ENCODE measurements at places on chromosomes 4 and X.

- DNase-seq: no peak
Observed at GRCh38 chrX:38860106-38861013, 59.1 kb downstream of the MID1IP1 start.

DNA sequence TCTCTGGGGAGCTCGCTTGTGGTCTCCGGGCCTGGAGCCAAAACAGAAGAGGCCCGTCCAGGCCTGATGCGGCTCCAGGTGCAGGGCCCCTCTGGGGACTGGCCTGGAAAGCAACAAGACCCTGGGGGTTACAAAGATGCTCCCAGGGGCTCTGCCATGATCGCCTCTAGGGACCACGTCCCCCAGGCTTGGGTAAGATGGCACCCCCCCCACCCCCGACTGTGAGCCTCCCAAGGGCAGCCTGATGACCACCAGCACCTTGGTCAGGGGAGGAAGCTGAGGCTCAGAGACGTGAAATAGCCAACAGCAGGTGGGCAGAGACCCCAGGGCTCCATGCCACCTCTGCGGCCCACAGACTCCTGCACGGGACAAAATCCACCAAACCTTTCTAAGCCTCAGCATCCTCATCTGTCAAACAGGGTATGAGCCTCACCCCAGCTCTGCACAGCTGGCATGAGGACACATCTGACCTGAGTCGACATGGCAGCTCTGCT, 25.4 kb downstream of the C4orf50 start:
- DNase-seq: no peak

DNA sequence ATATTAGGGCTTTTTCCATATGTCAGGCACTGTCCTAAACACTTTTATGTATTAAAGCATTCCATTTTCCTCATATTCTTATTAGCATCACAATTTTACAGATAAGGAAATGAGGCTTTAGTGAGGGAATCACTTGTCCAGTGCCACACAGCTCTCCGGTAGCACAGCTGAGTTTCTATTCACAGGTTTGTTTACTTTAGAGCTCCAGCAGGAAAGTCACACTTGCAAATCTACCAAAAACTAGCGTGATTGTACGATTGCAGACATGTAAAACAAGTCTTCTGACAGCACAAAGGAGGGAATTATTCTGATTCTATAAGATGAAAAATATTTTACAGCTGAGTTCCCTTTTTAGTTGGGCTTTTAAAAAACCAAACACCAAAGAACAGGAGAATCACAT, 472.1 kb downstream of the TMA16 start:
- no peak for DNase-seq

DNA sequence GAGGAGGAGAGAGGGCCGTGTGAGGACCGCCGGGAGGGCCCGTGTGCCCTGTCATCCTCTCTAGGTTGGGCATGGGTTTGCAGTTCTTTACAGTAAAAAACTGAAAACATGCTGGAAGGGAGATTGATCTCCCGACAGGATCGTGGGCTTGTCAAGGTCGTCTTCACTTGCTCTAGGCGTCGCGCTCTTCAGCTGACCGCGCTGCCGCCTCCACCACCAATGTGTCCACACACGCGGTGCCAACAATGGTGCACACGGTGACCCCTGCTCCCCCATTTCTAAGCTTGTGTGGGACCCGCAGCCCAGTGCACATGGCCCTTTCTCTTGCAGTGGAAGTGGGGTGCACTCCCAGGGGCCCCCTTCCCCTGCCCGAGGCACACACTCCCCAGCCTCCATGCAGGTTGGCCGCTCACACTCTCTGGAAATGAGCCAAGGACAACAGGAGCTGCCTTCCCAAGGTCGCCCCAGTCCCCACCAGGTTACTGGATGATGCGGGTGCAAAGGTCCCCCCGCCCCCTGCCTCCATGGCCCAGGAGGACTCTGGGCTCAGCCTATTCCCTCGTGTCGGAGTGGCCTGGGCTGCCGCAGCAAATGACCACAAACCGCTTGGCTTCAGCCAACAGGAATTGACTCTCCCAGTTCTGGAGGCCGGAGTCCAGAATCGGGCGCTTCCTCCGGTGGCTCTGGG, 1.7 kb upstream of the ZFP92 start:
- DNase-seq: no peak

DNA sequence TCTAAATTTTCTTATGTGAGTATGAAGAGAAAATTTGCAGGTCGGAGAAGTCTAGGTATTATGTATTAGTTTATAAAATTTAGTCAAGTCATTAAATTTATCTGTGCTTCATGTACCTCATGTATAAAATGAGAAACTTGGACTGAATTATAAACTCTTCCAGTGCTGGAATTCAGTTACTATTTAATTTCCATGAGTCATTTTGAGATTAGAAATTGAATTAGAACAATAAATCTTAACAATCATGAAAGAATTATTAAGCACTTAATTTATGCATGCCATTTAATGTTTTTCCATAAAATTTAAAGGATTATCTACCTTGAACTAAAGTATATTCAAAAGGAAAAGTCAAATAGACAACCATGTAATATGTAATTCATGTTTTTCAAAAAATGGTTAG, 195.8 kb downstream of the MAD2L1 start:
- DNase-seq: no peak

DNA sequence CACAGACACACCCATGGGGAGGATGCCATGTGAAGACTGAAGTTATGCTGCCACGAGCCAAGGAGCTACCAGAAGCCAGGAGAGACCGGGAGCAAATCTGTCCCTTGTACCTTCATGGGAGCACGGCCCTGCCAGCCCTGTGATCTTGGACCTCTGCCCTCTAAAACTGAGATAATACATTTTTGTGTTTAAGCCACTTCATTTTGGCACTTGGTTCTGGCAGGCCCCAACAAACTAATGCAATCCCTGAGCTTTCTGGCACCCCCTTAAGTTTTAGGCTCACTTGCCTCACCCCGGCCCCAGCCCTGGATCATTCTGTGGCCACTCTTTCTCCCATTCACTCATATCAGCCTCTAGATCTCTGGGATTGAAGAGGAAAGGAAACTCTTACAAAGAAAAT, 35.4 kb downstream of the SEL1L3 start:
- DNase-seq: no peak

DNA sequence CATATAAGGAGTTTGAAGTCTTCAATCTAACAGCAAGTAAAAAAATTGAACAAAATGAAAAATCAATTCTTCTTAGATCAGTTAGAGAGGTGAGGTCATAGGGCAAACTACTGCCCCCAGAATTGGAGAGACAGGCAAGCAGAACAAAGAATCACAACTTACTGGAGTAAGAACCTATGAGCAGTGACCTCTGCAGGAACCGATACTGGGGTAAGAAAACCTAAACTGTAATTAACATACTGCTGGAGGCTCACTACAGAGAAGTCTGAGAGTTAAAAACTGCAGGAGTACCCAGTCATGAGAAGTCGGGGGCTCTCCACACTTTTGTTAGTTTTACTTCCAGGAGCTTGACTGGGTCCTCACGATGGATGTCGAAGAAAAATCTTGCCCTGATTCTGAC, 16.0 kb downstream of the CLDN22 start:
- DNase-seq: no peak

GRCh38 chr4:157741642-157742041, 431.2 kb downstream of the GASK1B start:
- DNase-seq: no peak

GRCh38 chr4:168685136-168685809, 188.4 kb downstream of the PALLD start:
- no peak for DNase-seq

DNA sequence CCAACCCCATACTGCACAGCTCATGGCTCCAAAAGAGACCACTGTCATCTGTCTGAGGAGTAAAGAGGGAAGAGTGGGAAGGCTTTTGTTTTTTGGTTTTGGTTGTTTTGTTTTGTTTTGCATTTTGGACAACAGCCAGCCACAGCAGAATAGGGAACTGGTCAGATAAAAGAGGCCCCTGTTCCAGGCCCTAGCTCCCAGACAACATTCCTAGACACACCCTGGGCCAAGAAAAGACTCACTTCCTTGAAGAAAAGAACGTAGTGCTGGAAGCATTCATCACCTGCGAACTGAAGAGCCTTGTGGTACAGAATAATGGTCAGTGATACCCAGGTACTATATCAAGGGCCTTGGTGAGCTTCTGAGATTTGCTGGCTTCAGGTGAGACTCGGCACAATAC, 619.4 kb upstream of the SPANXN1 start:
- no peak for DNase-seq

DNA sequence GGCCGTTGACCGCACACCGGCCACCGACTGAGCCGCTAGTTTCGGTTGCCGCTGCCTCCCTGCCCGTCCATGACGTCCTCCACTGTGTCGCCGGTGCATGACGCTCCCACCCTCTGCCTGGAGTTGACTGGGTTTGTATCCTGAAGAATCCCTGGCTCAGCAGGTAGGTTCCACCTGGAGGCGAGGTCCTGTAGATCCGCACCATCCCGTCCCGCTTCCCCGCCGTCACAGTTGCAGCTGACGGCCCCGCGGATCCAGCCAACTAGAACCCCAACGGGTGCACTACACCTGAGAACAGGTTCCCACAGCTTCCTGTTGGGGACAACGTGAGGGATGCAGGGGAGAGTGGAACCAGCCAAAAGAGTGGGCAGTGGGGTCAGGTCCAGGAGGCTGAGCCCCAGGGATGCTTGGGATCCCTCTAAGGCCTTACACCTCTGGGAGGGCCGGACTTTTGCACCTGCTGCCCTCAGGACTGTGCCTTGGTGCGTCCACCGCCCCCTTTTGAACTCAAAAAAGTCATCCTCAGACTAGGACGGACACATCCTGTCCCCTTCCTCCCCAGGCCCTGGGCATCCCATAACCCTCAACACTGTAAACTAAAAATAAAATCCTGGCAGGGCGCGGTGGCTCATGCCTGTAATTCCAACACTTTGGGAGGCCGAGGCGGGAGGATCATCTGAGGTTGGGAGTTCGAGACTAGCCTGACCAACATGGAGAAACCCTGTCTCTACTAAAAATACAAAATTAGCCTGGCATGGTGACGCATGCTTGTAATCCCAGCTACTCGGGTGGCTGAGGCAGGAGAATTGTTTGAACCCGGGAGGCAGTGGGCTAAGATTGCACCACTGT, 1.1 kb upstream of the SLBP start:
- DNase-seq: no peak

DNA sequence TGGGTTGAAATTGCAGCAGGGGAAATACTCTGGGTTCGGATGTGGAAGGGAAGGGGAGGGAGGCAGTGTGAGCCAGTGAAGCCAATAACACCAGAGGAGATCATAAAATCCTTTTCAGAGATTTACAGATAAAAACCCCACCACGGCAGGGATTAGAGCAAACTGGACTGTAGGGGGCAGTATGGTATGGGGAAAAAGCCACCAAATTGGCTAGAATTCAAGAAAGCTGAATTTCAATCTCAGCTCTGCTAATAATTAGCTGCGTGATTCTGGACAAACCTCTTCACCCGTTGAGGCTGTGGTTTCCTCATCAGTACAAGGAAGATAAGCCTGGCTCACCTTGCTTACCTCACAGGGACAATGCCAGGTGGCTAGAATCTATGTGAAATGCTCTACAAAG, 108.1 kb downstream of the ATG4A start:
- no peak for DNase-seq

- DNase-seq: no peak
Observed at GRCh38 chr4:105619188-105619931, 66.9 kb downstream of the ARHGEF38 start.

GRCh38 chr4:3245676-3246075, 3.3 kb upstream of the MSANTD1 start:
- DNase-seq: no peak

GRCh38 chrX:153625271-153626024, 21.6 kb upstream of the DUSP9 start:
- no peak for DNase-seq

GRCh38 chr4:169626331-169627282, 6.2 kb downstream of the CLCN3 start:
- DNase-seq: no peak

- no peak for DNase-seq
Observed at GRCh38 chr4:138734746-138735145, 280.8 kb upstream of the NOCT start.

- no peak for DNase-seq
Observed at GRCh38 chr4:100540131-100540530, 22.3 kb upstream of the EMCN start.

DNA sequence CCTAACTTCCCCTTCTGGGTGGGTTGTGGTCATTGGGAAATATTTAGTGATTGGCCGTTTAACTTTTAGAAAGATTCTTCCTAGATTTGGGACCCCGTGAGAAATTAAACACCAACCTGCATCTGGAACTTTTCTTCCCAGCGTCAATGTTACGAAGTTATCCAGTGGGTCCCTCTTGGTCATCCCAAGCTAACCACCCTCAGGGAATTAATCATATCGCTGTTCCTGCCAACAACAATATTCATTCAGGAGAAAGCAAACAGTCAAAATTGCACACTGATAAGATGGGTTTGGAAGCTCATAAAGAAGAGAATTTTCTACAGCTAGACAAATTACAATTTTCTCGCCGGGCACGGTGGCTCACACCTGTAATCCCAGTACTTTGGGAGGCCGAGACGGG, 121.2 kb upstream of the STX18 start:
- DNase-seq: no peak

- no peak for DNase-seq
Observed at GRCh38 chr4:152304220-152304619, 231.7 kb downstream of the FBXW7 start.

DNA sequence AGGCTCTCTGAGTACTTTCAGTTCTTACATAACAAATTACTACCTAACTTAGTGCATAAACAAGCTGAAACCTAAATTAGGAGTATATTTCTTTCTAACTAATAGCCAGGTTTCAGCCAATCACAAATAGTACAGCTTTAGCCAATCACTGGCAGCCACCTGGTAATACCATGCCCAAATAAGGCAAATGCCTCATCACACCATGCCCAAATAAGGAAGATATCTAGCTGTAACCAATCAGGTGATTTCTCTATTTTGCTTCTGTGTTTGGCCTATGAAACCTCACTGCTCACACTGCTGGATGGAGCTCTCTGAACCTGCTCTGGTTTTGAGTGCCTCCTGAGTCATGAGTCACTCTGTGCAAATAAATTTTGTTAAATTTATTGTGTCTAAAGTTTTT, 113.5 kb downstream of the DDIT4L start:
- no peak for DNase-seq

DNA sequence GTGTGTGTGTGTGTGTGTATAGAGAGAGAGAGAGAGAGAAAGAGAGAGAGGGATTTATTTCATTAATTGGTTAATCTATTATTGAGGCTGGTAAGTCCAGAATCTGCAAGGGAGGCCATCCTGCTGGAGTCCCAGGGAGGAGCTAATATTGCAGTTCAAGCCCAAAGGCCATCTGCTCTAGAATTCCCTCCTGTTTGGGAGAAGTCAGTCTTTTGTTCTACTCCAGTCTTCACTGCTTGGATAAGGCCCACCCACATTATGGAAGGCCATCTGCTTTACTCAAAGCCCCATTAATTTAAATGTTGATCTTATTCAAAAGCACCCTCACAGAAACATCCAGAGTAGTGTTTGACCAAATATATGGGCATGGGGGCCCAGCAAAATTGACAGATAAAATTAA, 317.5 kb upstream of the RASGEF1B start:
- no peak for DNase-seq

DNA sequence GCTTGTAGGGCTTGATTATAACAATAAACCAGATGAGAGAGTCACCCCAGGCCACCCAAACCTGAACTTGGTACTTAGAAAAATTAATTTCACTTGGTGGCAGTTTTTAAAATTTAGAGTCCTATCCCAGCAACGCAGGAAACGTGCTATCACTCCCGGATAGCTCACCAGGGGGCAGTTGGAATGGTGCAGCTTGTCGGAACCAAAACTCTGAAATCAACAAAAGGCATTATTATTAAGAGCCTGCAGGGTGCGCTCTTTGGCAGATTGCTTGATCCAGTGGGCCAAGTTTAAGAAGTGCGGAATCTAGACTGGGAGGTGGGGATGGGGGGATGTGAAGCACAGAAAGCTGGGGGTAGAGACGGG, 2.4 kb downstream of the FRAS1 start:
- no peak for DNase-seq
